Aorta (tissue), 5 donors: ENCODE measurements at places on chromosomes 16 and 17. TPM values are rescaled to one million over a fixed set of nuclear protein-coding genes. Genes with fewer than 3 reads are reported as not detected.

The INTS2 gene
- 14.5 TPM for total RNA-seq

The RDM1 gene
- not detected for total RNA-seq

The MEIOB gene
- not detected for total RNA-seq

The ZP2 gene
- total RNA-seq: not detected

The PTX4 gene
- total RNA-seq: 0.26 TPM

The RND2 gene
- 1.1 TPM for total RNA-seq

The ABAT gene
- 10.3 TPM for total RNA-seq

The SLC6A2 gene
- total RNA-seq: not detected

The HS3ST3B1 gene
- 1.3 TPM for total RNA-seq

The SLC22A31 gene
- total RNA-seq: not detected

The KRTAP3-1 gene
- total RNA-seq: not detected

The MFAP4 gene
- 271 TPM for total RNA-seq

The CHST4 gene
- total RNA-seq: not detected

The FBXL16 gene
- 0.16 TPM for total RNA-seq

The KCNJ18 gene
- total RNA-seq: not detected

The PRKCB gene
- 6.3 TPM for total RNA-seq

The AARSD1 gene
- 38.2 TPM for total RNA-seq

The CCNF gene
- total RNA-seq: 3.6 TPM

The ST6GALNAC1 gene
- total RNA-seq: 1.1 TPM

The TAOK1 gene
- total RNA-seq: 85.6 TPM

The GCGR gene
- 0.63 TPM for total RNA-seq

The ADAT1 gene
- total RNA-seq: 44.0 TPM

The LPO gene
- total RNA-seq: not detected

The FBXW10 gene
- not detected for total RNA-seq

The KRT20 gene
- not detected for total RNA-seq

The ZNF19 gene
- 9.2 TPM for total RNA-seq

The ABI3 gene
- total RNA-seq: 8.8 TPM

The CES5A gene
- total RNA-seq: not detected

The SCO1 gene
- total RNA-seq: 24.4 TPM
